ENCODE measurements at places on chromosomes 5 and 9. TPM values are rescaled to one million over a fixed set of nuclear protein-coding genes. Genes with fewer than 3 reads are reported as not detected.

GRCh38 chr5:82561797-82562196 lies 283.6 kb upstream of the RPS23 start:
- no peak for DNase-seq

DNA sequence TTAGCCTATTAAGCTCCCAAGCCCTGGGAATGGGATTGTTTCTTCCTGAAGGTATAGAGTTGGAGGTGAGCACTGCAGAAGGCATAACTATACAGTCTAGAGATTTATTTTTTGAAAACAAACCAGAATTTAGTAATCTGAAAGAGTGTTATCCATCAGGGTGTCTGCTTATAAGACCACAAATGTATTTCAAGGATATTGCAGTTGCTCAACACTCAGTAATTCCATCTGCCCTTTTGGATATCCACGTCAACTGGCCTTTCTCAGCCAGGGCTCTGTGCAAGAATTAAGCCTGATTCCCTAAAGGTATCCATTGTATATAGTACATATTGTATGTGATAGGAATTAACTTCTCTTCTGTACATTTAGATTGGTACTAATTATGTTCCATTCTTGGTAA lies 15.0 kb upstream of the IL31RA start:
- no peak for DNase-seq

DNA sequence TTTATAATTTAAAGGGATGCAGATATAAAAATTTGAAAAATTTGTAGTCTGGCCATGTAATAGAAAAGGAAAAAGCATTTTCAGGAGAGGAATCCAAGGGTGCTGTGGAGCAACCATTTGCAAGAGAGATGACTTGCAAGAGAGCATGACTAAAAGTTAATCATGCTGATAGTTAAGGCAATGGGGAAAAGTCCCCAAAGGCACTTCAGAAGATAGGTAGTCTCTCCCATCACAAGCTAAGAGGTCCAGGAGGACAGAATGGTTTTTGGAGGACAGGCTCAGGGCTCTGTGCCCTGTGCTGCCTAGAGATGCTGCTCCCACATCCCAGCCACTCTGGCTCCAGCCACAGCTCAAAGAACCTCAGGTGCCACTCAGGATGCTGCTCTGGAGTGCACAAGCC lies 38.8 kb downstream of the DNAJB5 start:
- DNase-seq, result no peak

DNA sequence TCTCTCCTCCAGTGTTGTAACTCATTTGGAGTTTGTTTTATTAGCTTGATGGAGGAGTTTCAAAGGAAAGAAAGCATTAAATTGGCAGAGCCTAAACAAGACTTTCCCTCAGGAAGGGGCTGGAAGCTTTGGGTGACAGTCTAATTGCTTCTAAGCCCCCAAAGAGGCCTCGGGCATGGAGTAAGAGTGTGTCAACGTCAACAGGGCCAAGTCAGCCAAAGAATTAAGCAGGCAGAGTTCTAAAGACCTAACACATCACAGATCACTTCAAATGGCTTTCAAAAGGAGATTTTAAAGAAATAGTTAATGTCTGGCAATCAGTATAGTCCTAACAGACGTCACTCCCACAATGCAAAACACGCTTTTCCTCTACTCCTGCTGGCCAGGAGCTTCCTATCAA lies 234.5 kb downstream of the EFNA5 start:
- DNase-seq, result no peak

DNA sequence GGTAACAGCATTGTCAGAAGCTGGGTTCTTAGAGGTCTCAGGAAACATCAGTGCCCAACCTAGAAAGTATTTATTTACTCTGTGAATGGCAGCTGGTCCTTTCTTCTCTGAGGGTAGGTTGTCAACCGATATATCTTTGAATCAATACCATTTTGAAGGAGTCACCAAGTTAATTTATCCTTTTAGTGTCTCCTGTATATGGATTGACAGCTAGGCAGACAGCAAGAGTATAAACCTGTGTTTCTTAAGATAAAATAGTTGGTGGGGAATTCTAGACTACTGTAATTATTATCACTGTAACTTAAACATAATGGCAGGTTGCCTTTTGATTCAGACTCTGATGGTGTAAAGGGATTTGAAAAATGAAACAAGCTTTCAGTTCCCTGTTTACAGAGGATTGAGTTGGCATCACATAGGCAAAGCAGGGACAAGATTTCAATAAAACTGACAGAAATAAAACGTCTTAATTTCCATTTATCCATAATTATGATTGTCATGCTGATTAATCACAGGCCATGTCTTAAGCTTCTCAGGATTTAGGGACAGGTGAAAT lies 190.8 kb upstream of the HAPLN1 start:
- DNase-seq, result no peak

- DNase-seq, result no peak
These were observed 65.8 kb upstream of the DAPK1 start for GRCh38 chr9:87431837-87432236.

GRCh38 chr5:147611483-147611882 lies 101.6 kb upstream of the DPYSL3 start:
- DNase-seq, result no peak

DNA sequence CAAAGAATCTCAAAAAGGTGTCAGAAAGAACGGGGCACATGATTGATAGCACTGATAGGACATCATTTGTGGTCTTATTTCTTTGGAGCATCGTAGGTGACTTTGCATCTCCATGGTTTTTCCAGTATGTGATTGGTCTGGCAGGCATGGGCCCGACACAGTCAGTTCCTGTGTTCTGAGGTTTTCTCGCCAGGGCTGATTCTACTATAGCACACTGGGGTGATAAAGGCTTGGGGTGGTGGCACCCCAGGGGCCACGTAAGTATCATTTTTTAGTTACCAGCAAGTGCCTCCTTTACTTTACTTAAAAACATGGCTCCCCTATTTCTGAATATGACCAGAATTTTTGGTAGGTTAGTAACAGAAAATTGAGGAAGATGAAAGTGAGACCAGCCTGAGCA lies 202.7 kb downstream of the RFK start:
- DNase-seq, result no peak

DNA sequence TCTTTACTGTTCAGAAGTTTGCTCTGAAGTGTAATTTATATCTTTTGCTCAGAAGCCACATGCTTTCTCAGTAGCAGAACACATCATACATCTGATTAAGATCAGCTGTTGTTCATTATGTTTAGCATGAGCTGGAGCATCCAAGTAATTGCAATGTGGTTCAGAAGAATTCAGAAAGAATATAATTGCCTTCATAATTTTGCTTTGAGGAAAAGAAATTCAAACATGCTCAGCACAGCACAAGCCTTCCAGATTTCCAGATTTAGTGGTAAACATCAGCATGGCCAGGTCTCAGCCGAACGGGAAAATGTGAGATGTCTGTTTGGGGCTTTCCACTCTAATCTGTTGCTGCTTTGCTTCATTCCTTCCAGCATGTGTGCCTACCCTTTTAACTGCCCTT lies 65.9 kb downstream of the ITGA1 start:
- DNase-seq, result no peak

- no peak for DNase-seq
These were observed at the start of gene LURAP1L for GRCh38 chr9:12774861-12775678. Gene LURAP1L (plus strand): TSS chr9:12775020. CDS start chr9:12775716, 696 bp downstream.

DNA sequence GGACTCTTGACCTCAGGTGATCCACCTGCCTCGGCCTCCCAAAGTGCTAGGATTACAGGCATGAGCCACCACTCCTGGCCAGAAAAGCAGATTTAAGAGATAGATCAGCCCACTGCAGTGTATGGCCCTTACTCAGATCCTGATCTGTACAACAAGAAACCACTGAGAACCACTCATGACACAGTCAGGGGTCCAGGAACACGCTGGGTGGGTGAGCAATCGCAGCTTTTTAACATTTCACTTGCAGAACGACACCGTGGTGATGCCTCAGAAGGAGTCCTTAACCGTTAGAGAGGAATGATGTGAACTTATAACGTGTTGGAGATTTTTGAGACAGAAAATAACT lies 45.3 kb upstream of the NSMF start:
- DNase-seq, result no peak

GRCh38 chr5:40904994-40905306 lies 4.3 kb upstream of the C7 start:
- DNase-seq, result no peak

- DNase-seq, result peak; percentile 62
These were observed 102.1 kb downstream of the TMEM174 start for GRCh38 chr5:73274881-73275663.

GRCh38 chr5:59923465-59923864 lies 29.9 kb upstream of the PDE4D start:
- DNase-seq, result no peak

GRCh38 chr9:134936346-134937163 lies 18.8 kb upstream of the FCN1 start:
- DNase-seq, result no peak

Gene LIX1
- under 0.01 TPM for total RNA-seq

Gene SHLD3
- 0.90 TPM for total RNA-seq

Gene ENTREP1
- 6.3 TPM for total RNA-seq

Gene RASEF
- 0.39 TPM for total RNA-seq

Gene NR4A3
- 5.7 TPM for total RNA-seq

Gene LRRC70
- total RNA-seq, result 4.6 TPM

Gene SLC25A48
- 75.1 TPM for total RNA-seq

Gene VCAN
- 45.7 TPM for total RNA-seq

Gene FAM151B
- total RNA-seq, result 6.1 TPM

Gene RUSC2
- 34.3 TPM for total RNA-seq

Gene PBX3
- 18.0 TPM for total RNA-seq

Gene SLCO4C1
- total RNA-seq, result not detected

Gene IL33
- total RNA-seq, result 22.5 TPM

Gene PRRX2
- 9.6 TPM for total RNA-seq

Gene RBM27
- 21.6 TPM for total RNA-seq

Gene IL5
- total RNA-seq, result not detected
